Stimulated activated CD4-positive, alpha-beta T cell treated with anti-CD3 and anti-CD28 coated beads, Interleukin-15, amount 100 ng/mL, for 48 hours (primary cell): ENCODE measurements at places on chromosomes 4 and X.

DNA sequence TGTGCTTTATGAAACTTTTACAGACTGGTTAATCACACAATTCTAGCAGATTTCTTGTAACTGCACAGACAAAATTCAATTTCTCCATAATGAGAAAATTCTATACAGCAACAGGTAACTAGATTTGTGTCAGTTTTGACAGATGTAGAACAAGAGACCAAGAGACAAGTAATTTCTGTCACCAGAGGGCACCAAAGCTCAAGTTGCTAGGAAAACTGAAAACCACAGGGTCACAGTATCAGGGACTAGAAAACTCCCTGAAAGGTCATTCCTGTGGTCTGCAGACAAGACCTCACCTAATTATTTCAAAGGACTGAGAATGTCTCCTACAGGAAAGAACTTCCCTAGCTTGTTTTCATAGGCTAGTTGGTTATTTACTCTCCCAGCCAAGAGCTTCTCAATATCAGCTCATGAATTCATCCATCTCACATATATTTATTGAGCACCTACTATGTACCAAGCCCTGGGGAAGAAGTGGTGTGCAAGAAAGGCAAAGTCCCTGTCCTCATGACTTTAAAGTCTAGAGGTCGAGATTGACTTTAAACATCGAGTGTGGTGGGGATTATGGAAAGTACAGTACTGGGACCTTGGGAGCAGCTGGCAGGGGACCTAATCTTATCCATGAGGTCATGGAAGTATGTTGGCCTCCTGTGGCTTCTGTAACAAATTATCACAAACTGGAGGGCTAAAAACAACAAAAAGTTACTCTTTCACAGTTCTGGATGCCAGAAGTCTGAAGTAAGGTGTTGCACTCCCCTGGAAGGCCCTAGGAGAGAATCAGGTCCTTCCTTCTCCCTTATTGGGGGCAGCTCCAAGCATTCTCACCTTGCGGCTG is 47.8 kb upstream of the SETD7 start:
- DNase-seq = no peak

- DNase-seq = no peak
Measured at GRCh38 chr4:103073792-103074438, 2.6 kb downstream of the SLC9B2 start.

GRCh38 chrX:153568451-153569011 is 30.4 kb downstream of the CCNQ start:
- no peak for DNase-seq

GRCh38 chr4:141467225-141467624 is 169.2 kb upstream of the IL15 start:
- DNase-seq = no peak

- DNase-seq = no peak
Measured at GRCh38 chrX:154366666-154367055, 7.8 kb downstream of the FLNA start.

DNA sequence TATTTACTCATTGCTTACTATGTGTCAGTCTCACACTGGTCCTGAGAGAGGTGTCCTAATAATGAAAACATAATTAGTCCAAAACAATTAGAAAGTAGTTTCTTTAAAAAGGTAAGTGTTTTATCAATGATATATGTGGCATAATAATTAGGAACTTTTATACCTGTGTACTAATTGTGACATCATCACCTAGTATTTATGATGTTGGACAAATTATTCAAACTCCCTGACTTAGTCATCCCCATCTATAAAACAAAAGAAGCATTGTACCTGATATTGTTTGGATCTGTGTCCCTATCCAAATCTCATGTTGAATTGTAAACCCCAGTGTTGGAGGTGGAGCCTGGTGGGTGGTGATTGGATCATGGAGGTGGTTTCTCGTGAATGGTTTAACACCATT is 15.8 kb upstream of the ARHGEF38 start:
- DNase-seq = no peak

- DNase-seq = no peak
Measured at GRCh38 chr4:174427571-174428140, 94.6 kb downstream of the HPGD start.

DNA sequence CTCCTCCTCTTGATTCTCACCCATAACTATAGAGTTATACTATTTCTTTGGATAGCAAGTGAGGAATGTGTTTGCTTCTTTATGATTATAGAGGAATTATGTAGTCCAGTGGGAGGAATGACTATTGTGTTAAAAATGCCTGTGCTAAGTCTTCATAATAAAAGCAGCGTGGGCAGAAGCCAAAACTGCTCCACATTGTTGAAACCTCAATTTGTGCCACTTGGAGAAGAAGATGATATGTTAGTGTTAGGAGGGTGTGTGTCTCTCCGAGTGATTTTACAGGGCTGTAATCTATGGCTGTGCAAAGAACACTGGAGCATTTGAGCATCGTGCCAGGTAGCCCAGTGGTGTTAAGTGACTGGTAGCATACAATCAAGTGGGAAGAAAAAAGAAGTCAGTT is 74.3 kb downstream of the FRAS1 start:
- DNase-seq = no peak

GRCh38 chr4:163350672-163351071 is 7.0 kb downstream of the NPY5R start:
- DNase-seq = no peak

DNA sequence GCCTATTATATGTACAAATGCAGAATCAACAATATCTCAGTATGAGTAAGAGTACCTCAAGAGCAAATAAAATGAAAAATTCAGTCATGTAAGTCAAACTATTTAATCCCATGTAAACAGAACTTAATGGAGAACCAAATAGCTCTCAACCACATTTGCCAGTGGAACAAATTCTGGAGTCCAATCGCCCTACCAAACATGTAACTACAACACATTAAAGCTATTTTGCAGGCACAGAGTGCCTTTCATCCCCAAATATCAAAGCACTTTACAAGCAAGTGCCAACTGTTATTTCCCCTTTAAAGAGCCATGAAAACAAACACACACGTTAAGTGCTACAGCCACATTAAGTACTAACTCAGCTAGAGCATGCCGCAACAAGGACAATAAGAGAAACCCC is 51.3 kb downstream of the PCDH19 start:
- DNase-seq = no peak

- no peak for DNase-seq
Measured at GRCh38 chr4:1794809-1795298, 1.8 kb downstream of the FGFR3 start.

DNA sequence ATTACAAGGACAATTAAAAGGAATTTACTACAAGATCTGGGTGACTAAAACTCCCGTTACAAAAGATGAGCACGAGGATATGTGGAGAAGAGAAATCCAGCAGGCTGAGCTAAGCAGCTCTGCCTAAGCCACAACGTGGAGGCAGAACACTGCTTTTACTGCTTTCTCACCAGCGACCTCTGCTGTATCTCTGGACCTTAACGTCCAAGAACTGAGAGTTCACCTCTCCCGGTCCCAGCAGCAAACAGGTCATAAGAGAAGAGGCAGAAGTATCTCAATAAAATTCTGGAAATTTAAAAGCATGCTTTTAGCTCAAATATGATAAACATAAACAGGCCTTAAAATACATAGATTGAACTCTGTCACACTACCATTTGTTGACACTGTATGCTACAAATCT is 81.0 kb downstream of the ADGRA3 start:
- DNase-seq = no peak

DNA sequence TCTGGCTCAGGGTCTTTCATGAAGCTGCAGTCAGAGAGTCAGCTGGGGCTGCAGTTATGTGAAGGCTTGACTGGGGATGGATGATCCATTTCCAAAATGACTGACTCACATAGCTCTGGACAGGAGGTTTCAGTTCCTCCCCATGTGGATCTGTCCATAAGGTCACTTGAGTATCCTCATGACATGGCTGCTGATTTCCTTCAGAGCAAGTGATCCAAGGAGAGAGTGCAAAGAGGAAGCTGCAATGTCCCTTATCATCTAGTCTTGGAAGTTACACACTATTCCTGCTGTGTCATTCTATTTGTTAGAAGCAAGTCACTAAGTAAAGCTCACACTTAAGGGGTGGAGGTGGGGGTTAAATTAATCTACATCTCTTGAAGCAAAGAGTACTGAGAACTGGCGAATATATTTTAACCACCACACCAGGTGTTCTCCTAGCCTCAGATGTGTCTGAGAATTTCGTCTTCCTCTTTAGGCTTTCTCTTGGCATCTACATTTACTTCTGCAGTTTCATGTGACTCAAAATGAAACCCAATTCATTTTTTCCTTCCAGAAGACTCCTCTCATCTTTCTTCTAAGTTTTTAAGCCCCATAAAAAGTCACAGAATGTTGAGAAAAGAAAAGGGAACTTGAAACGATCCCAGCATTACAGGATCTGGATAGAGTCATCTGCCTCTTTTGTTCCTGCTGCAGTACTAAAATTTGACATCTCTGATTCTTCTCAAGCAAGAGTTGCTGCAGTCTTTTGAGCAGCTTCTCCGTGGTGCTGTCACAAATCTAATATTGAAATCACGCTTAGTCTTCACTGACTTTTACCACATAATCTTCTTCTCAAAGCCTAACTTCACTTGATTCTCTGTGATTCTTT is 3.8 kb upstream of the GRPR start:
- DNase-seq = no peak

DNA sequence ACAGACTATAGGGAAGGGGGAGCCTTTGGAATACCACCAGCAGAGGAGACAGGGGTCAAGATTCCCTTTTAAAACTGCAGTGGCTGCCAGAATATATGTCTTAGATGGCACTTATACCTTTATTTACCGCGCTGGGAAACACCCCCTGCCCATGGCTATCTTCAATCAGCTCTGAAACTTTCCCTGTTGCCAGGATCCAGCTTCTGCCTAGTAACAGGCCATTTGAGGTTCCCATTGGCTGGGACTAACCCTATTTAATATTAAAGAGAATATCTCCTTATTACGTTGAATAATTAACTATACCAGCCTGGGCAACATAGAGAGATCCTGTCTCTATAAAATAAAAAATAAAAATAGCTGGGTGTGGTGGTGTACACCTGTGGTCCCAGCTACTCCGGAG is 23.8 kb downstream of the SOWAHB start:
- no peak for DNase-seq

- no peak for DNase-seq
Measured at GRCh38 chr4:52260514-52261210, 209.6 kb downstream of the SPATA18 start.

- DNase-seq = no peak
Measured at GRCh38 chr4:137804906-137805495, 272.7 kb upstream of the PCDH18 start.

DNA sequence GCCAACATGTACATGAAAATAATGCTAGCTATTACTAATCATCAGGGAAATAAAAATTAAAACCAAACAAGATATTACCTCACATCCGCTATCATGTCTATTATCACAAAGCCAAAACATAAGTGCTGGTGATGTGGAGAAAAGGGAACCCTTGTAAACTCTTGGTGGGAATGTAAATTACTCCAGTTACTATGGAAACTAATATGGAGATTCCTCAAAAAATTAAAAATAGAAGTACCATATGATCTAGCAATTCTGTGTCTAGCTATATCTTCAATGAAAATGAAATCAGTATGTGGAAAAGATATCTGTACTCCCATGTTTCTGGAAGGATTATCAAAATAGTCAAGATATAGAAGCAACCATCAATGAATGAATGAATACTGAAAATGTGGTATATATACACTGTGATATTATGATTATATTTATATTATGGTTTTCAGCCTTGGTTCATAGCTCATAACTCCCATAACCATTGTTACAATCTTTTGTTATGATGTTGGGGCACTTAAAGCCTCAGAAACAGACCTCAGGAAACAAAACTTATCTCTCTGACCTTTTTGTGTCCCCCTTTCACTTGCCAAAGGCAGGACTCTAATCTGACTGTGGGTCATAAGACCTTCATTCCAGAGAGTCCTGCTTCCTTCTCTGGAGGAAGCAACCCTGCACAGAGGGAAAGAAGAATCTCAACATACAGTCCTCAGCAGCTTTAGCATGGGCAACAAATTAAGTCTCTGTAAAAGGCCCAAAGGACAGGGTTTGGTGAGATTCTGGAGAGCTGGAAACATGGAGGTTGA is 933.2 kb downstream of the ADGRL3 start:
- no peak for DNase-seq

DNA sequence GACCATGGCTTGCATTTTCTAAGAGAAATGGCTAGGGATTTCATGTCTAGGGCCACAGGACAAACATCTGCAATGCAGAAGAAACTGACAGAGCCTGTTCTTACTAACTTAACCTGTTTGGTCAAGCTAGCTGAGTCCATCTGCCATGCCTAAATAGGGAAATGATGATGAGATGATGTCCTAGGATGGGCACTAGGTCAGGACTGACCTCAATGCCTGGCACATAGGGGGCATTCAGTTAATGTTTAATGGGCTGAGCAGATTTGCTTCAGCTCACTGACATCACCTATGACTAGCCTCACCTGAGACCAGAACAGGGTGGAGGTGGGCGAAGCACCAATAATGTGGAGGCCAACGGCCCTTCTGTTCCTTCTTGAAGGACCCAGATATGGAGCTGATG is 174.2 kb upstream of the SCML1 start:
- DNase-seq = no peak

DNA sequence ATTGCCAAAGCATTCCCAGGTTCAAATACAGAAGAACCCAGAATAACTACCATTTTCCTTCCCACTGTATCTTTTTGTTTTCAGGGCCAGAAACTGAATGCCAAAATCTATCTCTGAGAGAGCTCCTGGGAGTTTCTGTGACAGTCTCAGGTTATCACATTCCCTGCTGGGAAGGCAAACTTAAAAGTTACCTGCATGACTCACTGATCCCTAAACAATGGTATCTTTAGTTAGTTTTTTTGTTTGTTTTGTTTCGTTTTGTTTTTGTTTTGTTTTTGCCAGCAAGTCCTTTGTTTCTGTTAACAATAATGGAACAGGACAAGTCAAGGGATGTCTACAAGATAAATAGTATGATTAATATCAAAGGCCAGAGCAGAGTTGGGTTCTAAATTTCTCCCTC is 34.3 kb downstream of the PAPSS1 start:
- no peak for DNase-seq

- no peak for DNase-seq
Measured at GRCh38 chr4:22014222-22014741, 65.7 kb upstream of the KCNIP4 start.
